ENCODE measurements at places on chromosomes 11 and 22.
A peak's percentile ranks its signal among the peaks of the same experiment; 100 is the strongest.

DNA sequence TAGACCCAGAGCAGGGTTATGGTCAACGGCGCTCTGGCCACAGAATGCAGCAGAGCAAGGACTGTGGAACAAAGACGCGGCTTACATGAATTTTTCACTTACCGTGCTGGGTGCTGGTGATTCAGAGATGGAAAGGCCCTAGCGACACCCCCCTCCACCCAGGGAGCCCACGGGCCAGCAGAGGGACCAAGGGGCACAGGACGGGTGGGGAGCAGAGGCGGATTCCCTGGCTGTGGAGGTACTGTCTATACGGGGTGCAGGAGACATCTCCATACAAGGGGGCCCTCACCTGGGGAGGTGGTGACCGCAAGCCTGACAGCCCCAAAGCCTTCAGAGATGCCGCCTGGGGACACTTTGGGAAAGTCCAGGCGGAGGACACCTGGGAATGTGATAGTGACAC lies 1.1 kb upstream of the SEPTIN5 start:
- no peak for DNase-seq

DNA sequence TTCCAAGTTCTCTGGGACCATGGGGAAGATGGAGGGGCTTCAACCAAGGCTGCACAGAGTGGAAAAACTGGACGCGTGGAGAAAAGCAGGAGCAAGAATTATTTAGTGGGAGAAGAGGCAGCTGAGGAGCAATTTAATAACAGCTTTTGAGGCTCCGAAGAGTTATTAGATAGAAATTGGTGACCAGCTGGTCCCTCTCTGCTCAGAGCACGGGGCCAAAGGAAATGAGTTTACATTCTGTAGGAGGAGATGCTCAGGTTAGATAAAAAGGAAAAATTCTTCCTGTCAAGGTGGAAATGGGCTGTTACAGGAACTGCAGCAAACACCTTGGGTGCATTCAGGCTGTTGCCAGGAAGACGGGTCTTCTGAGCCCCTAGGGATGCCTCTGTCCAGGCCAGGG lies 47.0 kb upstream of the GALNT18 start:
- no peak for DNase-seq

- DNase-seq, result no peak
Observed at GRCh38 chr22:19895160-19895849, 40.6 kb upstream of the GNB1L start.

GRCh38 chr11:69664901-69665300 lies 10.3 kb downstream of the LTO1 start:
- DNase-seq, result no peak

GRCh38 chr11:13209379-13209778 lies 68.2 kb upstream of the BMAL1 start:
- no peak for DNase-seq

DNA sequence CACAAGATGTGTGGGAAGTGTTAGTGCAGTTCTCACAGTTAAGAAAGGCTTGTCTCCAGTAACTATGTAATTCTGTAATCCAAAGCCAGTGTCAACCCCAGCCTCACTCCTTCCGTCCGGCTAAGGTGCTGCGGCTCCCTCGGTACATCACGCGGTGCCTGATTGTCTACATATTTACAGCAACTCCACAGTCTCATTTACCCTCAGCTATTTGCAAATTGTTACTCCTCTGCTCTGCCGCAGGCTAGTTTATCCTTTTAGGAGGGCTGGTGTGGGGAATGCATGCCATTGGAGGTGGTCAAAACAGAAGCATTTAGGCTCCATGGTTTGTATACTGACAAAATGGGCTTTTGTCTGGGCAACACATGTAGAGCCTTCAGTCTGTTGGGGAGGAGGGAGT lies 358.3 kb downstream of the METTL15 start:
- DNase-seq, result no peak

GRCh38 chr22:23261900-23262450 lies 81.7 kb downstream of the BCR start:
- no peak for DNase-seq

DNA sequence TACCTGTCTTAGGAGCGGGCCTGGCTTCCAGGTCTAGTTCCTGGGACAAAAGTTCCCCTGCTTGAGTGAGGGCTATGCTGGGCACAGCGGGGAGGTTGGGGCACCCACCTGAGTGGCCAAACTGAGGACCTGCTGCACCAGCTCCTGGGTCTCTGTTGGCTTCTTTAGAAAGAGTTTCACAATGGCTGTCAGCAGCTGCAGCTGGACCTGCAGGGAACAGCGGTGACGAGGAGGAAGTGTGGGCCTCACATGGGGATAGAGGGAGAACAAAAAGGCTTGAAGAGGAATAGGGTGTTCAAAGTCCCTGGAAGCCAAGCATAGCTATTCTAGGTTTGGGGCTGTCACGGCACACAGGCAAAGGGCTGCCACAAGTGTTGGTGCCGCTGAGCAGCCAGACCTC lies 26.7 kb upstream of the RASL10A start:
- peak; percentile 46 for DNase-seq

DNA sequence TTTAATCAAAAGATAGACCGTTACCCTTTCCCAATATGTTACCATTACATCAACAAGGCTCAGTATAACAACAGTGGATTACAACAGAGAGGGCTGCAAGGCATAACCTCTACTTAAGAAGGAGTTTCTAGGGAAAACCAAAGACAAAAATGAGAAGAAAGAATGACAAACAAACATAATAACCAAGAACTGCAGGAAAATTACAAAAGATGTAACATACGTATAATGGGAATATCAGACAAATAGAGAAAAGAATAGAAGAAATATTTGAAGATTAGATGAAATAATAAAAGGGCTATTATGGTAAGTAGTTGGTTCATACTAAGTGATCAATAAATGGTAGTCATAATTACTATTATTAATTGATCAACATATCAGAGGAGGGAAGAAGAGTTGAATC lies 39.1 kb downstream of the SPON1 start:
- no peak for DNase-seq

DNA sequence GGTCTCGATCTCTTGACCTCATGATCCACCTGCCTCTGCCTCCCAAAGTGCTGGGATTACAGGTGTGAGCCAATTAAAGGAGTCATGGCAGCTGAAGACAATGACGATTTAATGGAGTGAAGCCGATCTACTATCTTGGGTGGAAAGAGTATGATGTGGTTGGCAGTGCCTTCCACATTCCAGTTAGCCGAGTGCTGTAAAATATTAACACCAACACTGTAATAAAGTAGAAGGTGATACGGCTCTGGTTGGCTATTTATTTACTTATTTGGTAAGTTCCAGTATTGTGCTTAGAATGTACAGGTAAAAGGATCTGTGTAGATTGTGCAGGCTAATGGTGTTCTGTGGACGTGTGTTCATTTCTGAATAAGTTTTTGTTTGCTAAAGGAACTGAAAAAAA lies 149.6 kb upstream of the MTMR2 start:
- no peak for DNase-seq

- peak; percentile 44 for DNase-seq
Observed at GRCh38 chr11:131668500-131669400, 298.3 kb downstream of the NTM start.

GRCh38 chr11:89125298-89125697 lies 52.4 kb upstream of the TYR start:
- no peak for DNase-seq

DNA sequence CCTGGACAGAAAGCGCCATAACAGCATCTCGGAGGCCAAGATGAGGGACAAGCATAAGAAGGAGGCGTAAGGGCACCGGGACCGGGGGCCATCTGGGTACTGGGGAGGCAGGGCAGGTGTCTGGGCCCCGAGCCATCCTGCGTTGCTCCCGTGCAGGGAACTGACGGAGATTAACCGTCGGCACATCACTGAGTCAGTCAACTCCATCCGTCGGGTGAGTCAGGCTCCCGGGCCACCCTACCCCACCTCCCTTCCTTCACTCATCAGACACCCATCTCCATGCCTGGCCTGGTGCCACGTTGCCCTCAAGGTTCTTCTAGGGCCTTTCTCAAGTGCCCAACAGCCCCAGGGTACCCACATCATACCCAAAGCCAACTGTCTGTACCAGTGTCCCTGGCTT lies 15.0 kb downstream of the PLCB3 start:
- no peak for DNase-seq

DNA sequence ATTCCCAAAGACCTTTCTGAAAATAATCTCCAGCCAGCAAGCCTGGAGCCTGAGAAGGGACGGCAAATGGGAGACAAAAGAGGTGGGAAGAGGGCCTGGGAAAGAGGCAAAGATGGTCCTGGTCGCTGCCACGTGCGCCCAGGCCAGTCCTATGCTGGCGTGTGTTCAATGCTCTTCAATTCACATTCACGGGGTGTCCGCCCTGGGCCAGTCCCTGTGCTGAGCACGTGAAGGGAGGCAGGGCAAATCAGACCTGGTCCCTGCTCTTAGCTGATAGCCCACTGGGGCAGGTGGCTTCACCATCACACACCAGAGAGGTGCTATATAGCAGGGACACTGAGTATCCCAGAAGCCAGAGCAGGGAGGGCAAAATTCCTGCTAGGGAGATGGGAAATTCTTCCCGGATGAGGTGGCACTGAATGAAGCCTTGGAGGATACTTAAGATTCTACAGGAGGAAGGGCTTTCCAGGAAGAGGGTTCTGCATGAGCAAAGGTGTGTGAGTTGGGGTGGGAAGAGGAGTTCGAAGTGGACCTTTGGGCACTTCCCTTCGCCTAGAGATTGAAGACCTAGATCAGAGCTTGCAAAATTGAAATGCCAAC lies 148.2 kb downstream of the CHST1 start:
- DNase-seq, result no peak

GRCh38 chr11:9803685-9804418 lies 140.0 kb downstream of the SWAP70 start:
- DNase-seq, result no peak

DNA sequence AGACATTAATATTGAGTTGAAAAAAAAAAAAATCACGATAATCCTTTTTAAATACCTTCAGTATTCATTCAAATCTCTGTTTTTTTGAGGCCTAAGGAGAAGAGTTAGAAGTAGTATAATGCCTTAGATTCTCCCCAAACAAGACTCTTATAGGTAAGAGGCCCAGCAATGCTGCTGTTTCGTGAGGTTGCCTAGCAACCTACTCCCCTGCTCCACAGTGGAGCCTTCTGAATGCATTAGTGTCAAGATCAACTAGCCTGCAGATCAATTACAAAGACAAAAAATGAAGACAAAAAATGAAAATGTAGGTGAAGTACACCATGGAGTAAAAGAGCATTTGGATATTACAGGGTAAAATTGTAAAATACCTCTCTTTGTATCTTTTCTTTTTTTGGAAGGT lies 229.8 kb upstream of the LUZP2 start:
- DNase-seq, result no peak

Measured in MV-4-11 (cell line).